Neural crest cell (in vitro differentiated cells): ENCODE measurements at places on chromosomes 16 and 17.

GRCh38 chr17:52827526-52827925 is 669.0 kb upstream of the CA10 start:
- no peaks in the 10 kb centered on the region for H3K36me3 ChIP-seq
- DNase-seq, result no peak
- H3K4me1 ChIP-seq, result no peaks in the 10 kb centered on the region
- H3K27ac ChIP-seq, result no peak overlapping the region
- H3K4me3 ChIP-seq, result no peak overlapping the region

DNA sequence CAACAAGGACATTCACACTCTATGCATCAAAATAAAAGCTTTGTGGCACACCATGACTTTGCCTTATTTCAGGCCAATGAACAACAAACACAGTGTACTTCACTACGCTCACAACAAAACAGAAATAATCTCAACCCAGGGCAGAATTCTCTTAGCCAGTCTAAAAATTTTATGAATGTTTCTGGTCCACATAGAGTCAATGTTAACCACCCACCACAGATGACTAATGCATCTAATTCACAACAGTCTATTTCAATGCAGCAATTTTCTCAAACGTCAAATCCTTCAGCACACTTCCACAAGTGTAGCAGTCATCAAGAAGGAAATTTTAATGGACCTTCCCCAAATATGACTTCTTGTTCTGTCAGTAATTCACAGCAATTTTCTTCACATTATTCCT is 101.7 kb downstream of the CHD9 start:
- H3K36me3 ChIP-seq, result peaks cover 12% of the 10 kb centered on the region
- no peak overlapping the region for H3K4me3 ChIP-seq
- H3K27ac ChIP-seq, result no peak overlapping the region
- H3K27me3 ChIP-seq, result no peaks in the 10 kb centered on the region
- no peak for DNase-seq

DNA sequence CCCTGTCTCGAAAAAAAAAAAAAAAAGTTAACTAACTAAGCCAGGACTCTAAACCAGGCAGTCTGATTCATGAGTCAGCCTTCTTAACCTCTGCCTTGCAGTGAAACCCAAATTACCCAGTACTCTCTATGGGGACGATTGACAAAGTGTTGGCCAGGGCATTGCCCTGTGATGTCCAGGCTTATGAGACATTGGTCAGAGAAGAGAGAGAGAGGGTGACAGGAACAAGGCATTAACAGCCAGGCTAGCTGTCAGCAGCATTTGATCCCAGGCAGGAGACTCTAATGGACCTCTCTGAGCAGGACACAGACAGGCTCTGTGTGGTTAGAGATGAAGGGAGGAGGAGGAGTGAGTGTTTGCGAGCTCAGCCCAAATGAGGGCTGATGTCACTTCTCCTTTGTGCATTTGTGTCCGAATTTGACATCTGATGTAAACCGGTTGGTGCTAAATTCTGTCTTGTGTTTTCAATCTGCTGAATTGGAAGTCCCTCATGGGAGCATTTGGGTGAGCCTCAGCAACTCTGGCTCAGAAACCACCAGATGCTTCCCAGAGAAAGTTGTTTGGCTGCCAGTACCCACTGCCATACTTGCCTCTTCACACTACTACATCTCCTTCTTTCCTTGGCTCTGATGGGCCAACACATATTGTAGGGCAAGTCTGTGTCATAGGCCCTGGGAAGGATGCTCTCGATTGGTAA is 4.3 kb upstream of the MYL4 start:
- H3K27ac ChIP-seq, result no peak overlapping the region
- DNase-seq, result no peak
- H3K36me3 ChIP-seq, result no peaks in the 10 kb centered on the region
- H3K4me1 ChIP-seq, result peaks cover 3% of the 10 kb centered on the region
- peaks cover 4% of the 10 kb centered on the region for H3K27me3 ChIP-seq

- peaks cover 30% of the 10 kb centered on the region for H3K27me3 ChIP-seq
- peaks cover 8% of the 10 kb centered on the region for H3K4me1 ChIP-seq
- DNase-seq, result no peak
- H3K27ac ChIP-seq, result no peak overlapping the region
Measured at GRCh38 chr16:85363427-85363826, 249.7 kb upstream of the GSE1 start.

- no peaks in the 10 kb centered on the region for H3K27me3 ChIP-seq
- no peaks in the 10 kb centered on the region for H3K36me3 ChIP-seq
- DNase-seq, result peak; percentile 4
- no peak overlapping the region for H3K27ac ChIP-seq
Measured at GRCh38 chr17:9817086-9817485, 4.8 kb downstream of the GSG1L2 start.

- H3K4me1 ChIP-seq, result peaks cover 17% of the 10 kb centered on the region
- H3K4me3 ChIP-seq, result peak overlapping the region; percentile 20
- no peaks in the 10 kb centered on the region for H3K27me3 ChIP-seq
- H3K27ac ChIP-seq, result peak overlapping the region; percentile 89
- peak; percentile 22 for DNase-seq
Measured at GRCh38 chr17:67578142-67578457, 139.6 kb upstream of the NOL11 start.

DNA sequence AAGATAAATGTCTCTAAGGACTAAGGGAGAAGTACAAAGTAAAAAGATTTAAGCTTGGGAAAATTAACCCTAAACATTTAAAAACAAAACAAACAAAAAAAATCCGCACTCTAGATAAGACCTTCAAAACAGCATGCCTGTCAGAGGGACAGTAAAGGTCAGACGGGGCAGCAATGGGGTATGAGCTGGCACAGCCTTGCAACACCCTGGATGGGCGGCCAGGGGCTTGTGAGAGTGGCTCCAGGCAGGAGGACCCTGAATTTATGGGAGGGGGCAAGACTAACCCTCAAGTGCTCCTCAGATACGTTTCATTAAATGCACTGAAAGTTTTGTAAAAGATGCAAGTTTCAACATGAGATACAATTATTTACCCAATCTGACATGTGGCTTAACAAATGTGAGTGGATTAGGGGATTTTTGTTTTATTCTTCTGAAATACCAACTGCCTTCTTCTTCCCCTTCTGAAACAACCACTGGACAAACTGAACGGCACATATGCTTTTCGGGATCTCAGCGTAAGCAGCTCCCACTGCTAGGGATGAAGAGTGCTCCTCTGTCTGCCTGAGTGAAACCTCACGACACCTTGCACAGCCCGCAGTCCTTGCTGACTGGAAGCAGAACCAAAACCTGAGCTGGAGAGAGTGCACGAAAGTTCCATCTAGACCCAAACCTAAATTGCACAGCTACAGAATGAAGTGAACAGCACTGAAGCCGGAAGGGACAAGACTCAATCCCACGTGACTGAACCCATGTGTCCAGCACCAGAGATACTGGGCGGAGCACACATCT is 128.4 kb downstream of the ANKRD11 start:
- peak overlapping the region; percentile 76 for H3K27ac ChIP-seq
- no peaks in the 10 kb centered on the region for H3K36me3 ChIP-seq
- H3K27me3 ChIP-seq, result no peaks in the 10 kb centered on the region
- peaks cover 52% of the 10 kb centered on the region for H3K4me1 ChIP-seq

DNA sequence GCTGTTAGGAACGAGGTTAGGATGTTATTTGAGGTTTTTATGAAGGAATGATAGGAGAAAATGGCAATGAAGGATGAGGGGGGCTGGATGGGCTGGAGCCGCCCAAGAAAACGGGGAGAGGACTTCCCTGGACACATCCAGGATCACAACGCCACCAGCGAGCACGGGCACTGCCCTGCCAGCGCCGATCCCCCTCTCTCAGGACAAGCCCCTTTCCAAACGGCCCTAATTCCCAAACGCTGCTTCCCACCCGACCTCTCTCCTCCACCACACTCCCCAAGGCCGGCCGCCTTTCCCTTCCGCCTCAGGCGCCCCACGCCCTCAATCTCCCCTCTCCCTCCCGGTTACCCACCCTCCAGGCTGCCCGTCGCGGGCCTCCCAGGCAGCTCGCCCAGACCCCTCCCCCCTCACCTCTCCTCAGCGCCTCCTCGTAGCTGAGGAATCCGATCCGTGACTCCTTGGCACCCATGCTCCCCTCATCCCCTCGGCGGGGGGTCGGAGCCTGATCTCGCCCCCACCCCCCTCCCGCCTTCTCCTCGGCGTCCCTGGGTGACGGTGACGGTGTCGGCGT is 377 bp downstream of the USP32 start:
- peak overlapping the region; percentile 96 for H3K4me3 ChIP-seq
- H3K4me1 ChIP-seq, result peaks cover 42% of the 10 kb centered on the region
- peak overlapping the region; percentile 76 for H3K27ac ChIP-seq
- H3K27me3 ChIP-seq, result no peaks in the 10 kb centered on the region
- peak; percentile 68 for DNase-seq

DNA sequence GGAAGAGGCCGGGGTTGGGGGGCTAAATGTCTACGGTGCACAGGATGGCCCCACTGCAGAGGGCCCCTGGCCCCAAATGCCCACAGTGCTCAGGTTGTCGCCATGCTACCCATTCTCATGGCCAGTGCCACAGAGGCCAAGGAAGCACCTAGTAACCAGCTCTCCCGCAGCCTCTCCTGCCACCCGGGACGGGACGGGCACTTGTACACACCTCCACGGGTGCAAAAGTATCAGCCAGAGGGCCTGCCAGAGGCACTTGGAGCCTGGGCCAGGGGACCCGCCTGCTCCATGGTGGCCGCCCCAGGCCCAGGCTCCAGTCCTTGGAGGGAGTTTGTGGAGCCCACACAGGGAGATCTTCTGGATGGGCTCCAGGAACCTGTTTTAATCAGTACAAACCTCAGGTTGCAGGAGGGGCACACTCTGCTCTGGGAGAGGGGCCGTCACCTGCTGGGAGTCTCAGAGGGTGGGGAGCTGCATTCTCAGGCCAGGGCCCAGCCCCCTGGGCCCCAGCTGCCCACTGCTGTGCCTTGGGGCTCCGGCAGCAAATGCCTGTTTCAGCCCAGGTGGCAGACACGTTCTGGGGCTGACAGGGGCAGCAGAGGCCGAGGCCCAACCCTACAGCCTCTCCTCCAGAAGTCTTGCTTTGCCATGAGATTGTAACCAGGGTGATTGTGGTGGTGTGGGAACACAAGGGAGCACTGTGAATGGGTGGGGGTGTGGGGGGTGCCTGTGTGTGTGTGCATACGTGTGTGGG is 7.9 kb downstream of the TPSD1 start:
- H3K27ac ChIP-seq, result no peak overlapping the region
- H3K36me3 ChIP-seq, result no peaks in the 10 kb centered on the region
- H3K4me3 ChIP-seq, result no peak overlapping the region
- peaks cover 14% of the 10 kb centered on the region for H3K27me3 ChIP-seq

GRCh38 chr17:27352448-27353032 is 58.6 kb downstream of the WSB1 start:
- no peaks in the 10 kb centered on the region for H3K27me3 ChIP-seq
- peak overlapping the region; percentile 86 for H3K4me3 ChIP-seq
- no peaks in the 10 kb centered on the region for H3K36me3 ChIP-seq
- H3K4me1 ChIP-seq, result peaks cover 27% of the 10 kb centered on the region
- peak overlapping the region; percentile 58 for H3K27ac ChIP-seq

DNA sequence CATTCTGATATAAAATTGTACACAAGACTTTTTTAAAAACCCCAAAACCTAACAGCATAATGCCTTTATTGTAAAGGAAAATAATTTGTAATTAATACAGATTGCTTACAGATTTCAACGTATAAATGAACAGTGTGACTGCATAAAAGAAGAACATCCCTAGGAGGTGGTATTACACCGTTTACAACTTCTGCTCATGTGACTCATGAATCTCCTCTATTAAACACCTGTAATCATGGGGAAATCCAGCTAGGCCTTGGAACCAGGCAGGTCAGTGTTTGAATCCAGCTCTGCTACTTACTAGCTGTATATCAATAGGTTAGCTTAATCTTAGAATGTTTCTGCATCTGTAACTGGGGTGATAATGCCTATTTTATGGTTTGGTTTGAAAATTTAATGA is 15.2 kb downstream of the RABEP1 start:
- H3K36me3 ChIP-seq, result peaks cover 5% of the 10 kb centered on the region
- no peak for DNase-seq
- H3K27me3 ChIP-seq, result no peaks in the 10 kb centered on the region
- H3K4me1 ChIP-seq, result no peaks in the 10 kb centered on the region

GRCh38 chr17:68176718-68177117 is 71.1 kb upstream of the AMZ2 start:
- no peak overlapping the region for H3K4me3 ChIP-seq
- no peak for DNase-seq
- no peaks in the 10 kb centered on the region for H3K4me1 ChIP-seq
- no peaks in the 10 kb centered on the region for H3K27me3 ChIP-seq
- no peak overlapping the region for H3K27ac ChIP-seq
- no peaks in the 10 kb centered on the region for H3K36me3 ChIP-seq

GRCh38 chr17:40322358-40323315 is 13.7 kb downstream of the RARA start:
- H3K36me3 ChIP-seq, result no peaks in the 10 kb centered on the region
- H3K4me3 ChIP-seq, result peak overlapping the region; percentile 74
- DNase-seq, result no peak
- peaks cover 8% of the 10 kb centered on the region for H3K27me3 ChIP-seq
- peaks cover 49% of the 10 kb centered on the region for H3K4me1 ChIP-seq

DNA sequence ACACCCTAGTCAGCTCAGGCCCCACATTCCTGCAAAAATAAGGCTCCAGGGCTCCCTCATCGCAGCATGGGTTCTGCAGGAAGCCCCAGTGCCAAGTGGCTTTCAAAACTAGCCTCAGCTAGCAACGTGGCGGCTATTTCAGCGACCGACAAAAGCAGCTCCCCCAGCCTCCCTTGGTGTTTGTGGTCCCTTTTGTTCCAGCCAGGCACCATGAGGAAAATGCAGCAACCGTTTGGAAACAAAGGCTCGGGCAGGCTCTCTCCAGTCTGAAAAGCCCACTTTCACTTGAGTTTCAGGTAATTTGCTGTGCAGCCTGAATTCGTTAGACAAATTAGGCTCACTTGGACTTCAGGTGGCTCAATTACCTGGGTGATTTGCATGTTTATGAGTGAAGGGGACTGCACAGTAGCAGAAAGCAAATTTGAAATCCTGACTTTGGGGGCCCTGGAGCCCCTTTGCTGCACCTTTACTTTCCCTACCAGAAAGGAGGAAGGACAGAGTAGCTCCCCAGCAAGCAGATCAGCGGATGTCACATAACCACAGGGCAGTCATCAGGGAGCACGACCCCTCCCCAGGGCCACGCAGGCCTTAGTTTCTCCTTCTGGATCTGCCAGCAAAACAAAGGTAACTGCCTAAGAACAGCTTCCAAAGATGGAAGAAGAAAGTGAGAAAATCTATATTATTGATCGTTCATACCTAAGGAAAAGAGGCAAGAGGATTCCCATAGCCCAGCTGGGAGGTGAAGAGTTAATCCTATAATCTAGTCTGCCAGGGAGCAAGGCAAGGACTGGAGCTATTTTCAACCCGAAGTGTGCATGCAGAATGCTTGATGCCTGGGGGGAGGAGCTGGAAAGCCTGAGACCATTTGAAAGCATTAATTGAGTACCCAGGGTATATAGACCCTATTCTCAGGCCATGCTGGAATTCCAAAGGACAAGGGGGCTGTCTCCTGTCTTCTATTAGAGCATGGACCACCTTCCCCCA is 143.1 kb upstream of the SDK2 start:
- H3K27me3 ChIP-seq, result peaks cover 3% of the 10 kb centered on the region
- no peak for DNase-seq
- H3K4me1 ChIP-seq, result peaks cover 38% of the 10 kb centered on the region
- H3K36me3 ChIP-seq, result no peaks in the 10 kb centered on the region
- peak overlapping the region; percentile 93 for H3K27ac ChIP-seq
- H3K4me3 ChIP-seq, result no peak overlapping the region

- no peak overlapping the region for H3K27ac ChIP-seq
- no peak overlapping the region for H3K4me3 ChIP-seq
- DNase-seq, result no peak
- peaks cover 8% of the 10 kb centered on the region for H3K27me3 ChIP-seq
Measured at GRCh38 chr17:64022611-64023063, 2.2 kb upstream of the ICAM2 start.

GRCh38 chr17:48746916-48747444 is 18.4 kb upstream of the HOXB13 start:
- peaks cover 3% of the 10 kb centered on the region for H3K36me3 ChIP-seq
- H3K27ac ChIP-seq, result no peak overlapping the region
- no peak overlapping the region for H3K4me3 ChIP-seq
- no peak for DNase-seq
